ENCODE measurements at places on chromosomes 11 and 22.
A peak's percentile ranks its signal among the peaks of the same experiment; 100 is the strongest.

GRCh38 chr11:45083544-45084087 is 62.8 kb upstream of the PRDM11 start:
- no peak for DNase-seq

- DNase-seq = no peak
These were observed 89.6 kb upstream of the CRYBB3 start for GRCh38 chr22:25109878-25110595.

- no peak for DNase-seq
These were observed 67.7 kb upstream of the TOP3B start for GRCh38 chr22:22050141-22050775.

DNA sequence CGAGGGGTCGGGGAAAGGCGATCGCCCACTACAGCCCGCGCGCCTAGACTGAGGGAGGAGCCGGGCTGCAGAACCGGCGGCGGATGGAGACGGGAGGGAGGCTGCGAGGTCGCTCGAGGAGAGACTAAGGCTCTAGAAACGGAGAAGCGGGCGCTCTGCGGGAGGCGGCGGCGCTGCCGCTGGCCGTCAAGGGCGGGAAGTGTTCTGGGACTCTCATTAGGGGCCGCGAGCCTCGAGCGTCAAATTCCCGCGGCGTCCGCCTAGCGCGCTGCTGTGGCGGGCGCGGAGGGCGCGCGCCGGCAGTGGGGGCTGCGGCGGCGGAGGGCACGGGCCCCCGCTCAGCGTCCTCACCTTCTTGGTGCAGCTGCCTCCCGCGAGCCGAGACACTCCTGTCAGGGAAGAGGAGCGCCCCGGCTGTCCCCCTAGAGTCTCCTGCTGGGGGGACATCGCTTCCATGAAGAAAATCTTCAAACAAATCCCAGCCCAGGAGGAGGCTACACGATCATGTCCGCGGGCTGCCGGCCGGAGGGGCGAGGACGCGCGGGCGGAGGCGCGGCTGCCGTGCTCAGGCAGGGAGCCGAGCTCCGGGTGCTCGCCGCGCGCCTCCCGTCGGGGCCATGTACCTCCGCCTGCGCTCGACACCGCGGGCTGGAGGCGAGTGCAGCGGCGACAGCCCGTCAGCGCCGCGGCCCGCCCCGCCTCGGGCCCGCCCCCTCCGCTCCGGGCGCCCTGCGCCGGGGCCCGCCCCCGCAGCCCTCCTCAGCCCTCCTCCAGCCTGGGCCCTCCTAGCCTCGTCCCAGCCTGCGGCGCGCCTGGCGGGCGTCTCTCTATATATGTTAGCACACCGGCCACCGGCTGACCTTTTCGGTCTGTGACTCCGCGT is at the start of gene ARHGAP20:
ARHGAP20 (minus strand) TSS at position 662 of the 883 bp plus-strand sequence; CDS start at position 456, 206 bp downstream.
- peak; percentile 78 for DNase-seq

DNA sequence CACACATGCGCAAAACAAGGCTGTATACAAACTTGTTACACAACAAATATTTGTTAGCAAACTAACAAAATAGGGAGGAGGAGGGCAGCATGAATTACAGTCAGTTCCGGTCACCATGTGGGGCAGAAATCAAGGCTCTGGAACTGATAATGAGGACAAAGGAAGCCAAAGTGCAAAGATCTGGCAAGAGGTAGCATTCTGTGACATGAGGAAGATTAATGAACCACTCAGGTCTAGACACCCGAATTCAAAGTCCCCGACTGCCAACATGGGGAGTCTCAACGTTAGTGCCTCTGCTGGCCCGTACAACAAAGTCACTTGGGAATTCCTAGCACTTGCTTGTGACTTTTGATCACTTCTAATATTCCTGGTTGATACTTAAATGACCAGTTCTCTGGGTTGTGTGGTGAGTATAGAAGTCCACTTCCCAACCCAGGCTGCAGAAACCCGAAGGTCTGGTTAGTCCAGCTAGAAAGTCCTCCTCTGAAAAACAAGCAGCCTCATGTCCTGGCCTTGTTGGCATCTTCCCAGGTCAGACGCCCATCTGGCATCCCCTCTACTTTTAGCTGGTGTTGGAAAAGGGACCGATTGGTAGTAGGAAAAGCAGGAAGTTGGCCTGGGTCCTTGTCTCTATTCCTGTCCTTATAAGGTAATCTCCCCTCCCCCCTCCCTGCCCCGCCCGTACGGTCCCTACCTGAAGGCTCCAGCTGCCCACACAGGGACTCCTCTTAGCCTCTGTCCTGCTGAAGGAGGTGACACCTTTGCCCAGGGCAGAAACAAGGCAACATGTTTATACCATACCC is 1.6 kb downstream of the SUN2 start:
- peak; percentile 26 for DNase-seq

GRCh38 chr22:28029956-28030355 is 110.9 kb upstream of the PITPNB start:
- no peak for DNase-seq

GRCh38 chr11:62644220-62644619 is 2.2 kb downstream of the GANAB start:
- no peak for DNase-seq

Measured in HCEC 1CT (cell line).